ENCODE measurements at places on chromosomes 4 and X.

GRCh38 chr4:182222766-182223165 is 20.4 kb upstream of the TENM3 start:
- no peak for DNase-seq

GRCh38 chr4:146023334-146023967 is 84.8 kb upstream of the ZNF827 start:
- no peak for DNase-seq

- DNase-seq: no peak
Observed at GRCh38 chrX:152912106-152912505, 14.2 kb downstream of the ZNF185 start.

- no peak for DNase-seq
Observed at GRCh38 chr4:42927946-42928345, 35.4 kb downstream of the GRXCR1 start.

DNA sequence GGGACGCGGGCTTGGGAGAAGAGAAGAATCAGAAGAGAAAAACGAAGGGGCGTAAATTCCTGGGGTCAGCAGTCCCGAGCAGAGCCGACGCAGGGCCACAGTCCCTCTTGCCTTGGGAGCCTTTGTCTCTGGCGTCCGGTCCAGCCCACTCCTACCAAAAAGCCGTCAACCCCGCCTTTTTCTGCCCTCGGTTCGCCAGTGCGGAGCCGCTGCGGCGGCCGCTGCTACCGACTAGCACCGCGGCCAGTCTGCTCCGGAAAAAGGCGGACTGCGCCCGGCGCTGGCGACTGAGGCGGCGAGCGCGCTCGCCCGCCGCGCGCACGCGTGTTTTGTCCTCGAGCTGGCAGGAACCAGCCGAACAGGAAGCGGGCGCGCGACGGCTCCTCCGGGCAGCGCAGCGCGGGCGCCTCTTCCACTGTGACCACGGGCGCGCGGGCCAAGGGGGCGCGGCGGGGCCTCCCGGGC is 502 bp downstream of the HNRNPDL start:
- no peak for DNase-seq

DNA sequence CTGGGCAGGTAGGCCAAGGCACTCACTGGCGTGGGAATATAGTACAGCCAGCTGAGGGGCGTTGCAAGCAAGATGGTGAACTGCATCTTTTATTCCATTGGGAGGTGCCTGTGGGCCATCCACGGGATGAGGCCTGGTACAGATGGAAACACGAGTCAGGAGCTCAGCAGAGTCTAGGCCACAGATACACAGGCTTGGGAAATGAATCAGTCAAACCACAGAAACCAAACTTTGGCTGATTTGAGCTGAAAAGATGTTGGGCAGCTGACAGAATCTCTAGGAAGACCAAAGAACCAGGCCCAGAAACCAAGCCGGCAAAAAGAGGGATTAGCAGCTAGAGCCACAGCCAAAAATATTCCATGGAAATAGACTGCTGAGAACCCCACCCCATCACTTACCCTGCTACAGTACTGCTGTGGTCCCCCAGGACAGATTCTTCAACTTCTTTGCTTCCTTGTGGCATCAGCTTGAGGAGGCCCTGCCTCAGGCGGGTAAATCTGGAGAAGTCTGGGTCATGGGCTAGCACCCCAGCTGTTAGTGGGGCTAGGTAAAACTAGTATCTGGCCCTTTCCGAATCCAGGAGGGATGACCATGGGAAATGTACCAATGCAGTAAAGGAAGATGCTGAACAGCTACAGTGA is 75.4 kb downstream of the TMEM131L start:
- no peak for DNase-seq

GRCh38 chrX:113793563-113793962 is 790.3 kb upstream of the HTR2C start:
- DNase-seq: no peak

DNA sequence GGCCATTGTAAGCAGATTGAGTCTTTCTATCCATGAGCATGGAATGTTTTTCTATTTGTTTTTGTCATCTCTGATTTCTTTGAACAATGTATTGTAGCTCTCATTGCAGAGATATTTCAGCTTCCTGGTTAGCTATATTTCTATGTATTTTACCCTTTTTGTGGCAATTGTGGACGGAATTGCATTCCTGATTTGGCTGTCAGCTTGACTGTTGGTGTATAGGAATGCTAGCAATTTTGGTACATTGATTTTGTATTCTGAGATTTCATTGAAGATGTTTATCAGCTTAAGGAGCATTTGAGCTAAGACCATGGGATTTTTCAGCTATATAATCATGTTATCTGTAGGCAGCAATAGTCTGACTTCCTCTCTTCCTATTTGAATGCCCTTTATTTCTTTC is 154.6 kb downstream of the GUCY2F start:
- no peak for DNase-seq

- no peak for DNase-seq
Observed at GRCh38 chr4:150251752-150252190, 173.5 kb downstream of the DCLK2 start.

- DNase-seq: no peak
Observed at GRCh38 chr4:187493661-187494060, 501.9 kb upstream of the ZFP42 start.

DNA sequence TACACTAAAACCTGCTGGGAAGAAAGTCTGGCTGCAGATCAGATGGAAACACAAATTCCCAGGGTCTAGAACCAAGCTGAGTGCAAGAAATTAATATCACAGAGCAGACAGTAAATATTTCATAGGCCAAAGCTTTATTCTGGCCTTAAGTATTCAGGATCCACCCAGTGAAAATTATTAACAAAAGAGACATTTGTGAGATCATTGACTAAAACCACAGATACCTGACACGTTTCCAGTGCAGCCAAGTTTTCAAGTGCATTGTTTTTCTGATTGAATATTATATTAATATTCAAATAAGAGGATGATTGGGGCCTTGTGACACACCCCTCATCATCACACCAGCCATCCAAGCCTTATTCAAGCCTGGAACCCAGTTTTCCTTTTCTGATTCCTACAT is 10.3 kb downstream of the ELOVL6 start:
- no peak for DNase-seq

DNA sequence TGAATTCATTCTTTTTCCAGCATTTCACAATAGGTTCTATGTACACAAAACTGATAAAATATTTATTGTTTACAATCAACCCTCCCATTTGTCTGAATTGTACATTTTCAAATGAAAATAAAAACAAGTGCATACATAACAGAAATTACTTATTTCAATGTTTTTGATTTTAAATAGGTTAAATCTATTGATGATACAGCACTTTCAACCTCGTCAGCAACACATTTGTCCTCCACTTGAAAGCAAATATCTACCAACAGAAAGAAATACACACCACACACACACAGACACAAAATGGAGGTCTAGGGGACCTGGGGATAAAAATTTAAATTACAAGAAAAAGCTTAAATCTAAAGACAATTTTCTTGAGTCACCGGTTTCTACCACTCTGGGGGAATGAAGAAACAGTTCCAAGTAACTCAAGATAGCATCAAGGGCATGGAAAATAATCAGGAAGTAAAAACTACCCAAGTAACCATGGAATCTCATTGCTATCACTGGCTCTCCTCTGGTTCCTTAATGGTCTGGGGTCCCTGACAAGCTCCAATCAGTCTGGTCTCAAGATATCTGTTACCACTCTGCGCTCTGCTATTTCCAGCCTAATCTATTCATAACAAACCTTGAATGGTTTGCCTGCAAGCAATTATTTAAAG is 27.6 kb downstream of the ANKRD17 start:
- no peak for DNase-seq
